ENCODE measurements at places on chromosomes 16 and 17.
A peak's percentile ranks its signal among the peaks of the same experiment; 100 is the strongest.

GRCh38 chr17:10727192-10727591, 2.6 kb downstream of the TMEM220 start:
- no peak for DNase-seq

DNA sequence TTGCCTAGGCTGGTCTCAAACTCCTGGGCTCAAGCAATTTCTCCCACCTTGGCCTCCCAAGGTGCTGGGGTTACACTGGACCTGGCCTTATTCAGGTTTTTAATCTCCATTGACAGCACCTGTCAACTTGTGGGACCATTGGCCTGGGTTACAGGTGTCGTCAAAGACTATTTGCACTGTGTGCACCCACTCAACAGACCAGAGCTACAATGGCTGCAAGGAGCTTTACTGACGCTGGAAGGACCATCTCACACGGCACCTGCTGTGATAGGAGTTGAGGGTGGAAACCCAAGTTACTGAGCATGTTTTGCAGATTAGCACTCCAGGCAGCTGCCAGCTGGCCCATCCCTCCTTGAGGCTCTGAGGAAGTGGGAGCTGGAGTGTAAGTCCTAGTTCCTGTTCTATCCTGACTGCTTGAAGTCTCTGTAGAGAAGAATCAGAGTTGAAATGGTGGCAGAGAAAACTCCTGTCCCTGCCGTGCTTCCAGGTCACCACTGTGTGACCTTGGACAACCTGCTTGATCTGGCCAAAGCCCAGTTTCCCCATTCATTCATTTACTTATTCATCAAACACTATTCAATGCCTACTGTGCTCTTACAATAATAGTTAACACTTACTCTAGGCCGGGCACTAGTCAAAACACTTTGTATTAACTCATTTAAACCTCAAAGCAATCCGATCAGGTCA, 42.4 kb upstream of the LONP2 start:
- DNase-seq: no peak

DNA sequence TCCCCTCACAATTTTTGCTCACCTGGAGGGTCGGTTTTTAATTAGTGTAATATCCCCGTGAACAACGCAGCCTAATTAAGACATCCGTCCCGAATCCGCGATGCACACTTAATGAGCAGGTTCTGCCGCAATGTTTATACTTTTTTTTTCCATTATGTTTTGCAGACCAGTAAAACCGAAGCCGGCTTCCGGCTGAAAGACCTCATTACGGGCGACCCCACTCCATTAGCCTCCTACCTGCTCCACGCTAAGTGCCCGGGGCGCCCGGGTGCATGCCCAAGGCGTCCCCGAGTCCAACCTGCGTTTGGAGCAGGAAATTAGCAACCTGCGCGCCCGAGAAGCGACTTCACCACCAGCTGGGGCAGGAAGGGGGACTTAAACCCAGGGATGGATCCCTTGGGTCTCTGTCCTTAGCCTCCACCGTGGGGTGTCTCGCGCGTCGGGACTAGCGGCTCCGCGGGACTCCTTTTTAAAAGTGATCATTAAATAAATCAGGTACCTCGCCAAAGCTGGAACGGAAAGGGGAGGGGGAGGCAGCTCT, 1.7 kb downstream of the RBFOX3 start:
- no peak for DNase-seq

- no peak for DNase-seq
Measured at GRCh38 chr16:16989368-16989767, 481.4 kb downstream of the XYLT1 start.

GRCh38 chr16:1150511-1150982, 2.4 kb upstream of the CACNA1H start:
- DNase-seq: peak; percentile 51

- no peak for DNase-seq
Measured at GRCh38 chr17:33013596-33014375, 22.1 kb downstream of the SPACA3 start.

DNA sequence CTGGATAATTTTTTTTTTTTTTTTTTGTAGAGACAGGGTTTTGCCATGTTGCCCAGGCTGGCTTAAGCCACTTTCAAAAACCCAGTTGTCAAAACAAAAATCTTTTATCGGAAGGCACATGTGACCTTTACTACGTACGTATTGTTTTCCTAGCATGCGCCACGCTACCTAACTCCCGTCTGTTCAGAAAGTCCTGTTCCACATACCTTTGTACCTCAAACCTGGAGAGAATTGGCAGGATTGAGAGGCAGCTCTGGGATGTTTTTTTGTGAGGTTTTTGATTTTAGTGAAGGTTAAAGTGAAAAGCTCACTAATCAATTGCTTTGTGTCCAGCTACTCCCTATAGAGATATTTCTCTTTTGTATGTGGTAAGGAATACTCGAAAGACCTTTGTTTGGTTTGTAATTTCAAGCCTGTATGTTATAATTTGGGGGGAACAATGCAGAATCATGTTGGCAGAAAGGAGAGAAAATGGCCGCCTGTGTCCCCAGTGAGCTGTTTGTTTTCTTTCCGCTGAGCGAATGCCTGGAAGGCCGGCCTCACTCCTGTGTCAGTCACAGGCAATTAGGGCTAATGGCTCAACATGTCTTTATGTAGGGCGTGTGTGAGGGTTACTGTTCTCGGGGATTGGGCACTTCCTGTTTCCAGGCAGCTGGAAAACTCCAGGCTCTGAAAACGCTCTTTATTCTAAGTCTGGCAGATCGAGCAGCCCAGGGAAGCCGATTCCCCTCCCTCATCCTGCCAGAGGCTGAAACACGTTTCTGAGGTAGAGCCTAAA, 60.8 kb upstream of the CLEC18A start:
- no peak for DNase-seq

GRCh38 chr17:48970224-48970623, 1.8 kb upstream of the GIP start:
- DNase-seq: no peak

- no peak for DNase-seq
Measured at GRCh38 chr16:55033225-55034156, 102.8 kb downstream of the IRX5 start.

- DNase-seq: no peak
Measured at GRCh38 chr17:71922439-71922838, 198.4 kb upstream of the SOX9 start.

GRCh38 chr17:48486557-48486956, 44.3 kb downstream of the HOXB1 start:
- no peak for DNase-seq

DNA sequence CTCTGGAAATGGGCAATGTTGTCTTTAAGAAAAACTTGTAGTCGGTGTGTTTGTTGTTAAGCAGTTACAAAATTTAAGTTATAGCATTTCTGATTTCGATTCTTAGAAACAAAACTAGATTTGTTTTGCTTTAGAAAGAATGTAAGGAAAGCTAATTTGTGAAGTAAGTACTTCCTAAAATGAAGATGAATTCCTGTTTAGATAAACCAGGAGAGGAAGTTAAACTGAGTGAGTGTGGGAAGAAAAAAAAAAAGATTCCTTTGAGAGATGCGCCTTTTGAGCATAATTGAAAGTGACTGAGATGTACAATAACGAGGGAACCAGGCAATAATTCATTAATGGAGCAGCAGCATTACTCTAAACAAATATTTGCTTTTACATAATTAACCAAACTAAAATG, 52.4 kb upstream of the ALOX12 start:
- no peak for DNase-seq

DNA sequence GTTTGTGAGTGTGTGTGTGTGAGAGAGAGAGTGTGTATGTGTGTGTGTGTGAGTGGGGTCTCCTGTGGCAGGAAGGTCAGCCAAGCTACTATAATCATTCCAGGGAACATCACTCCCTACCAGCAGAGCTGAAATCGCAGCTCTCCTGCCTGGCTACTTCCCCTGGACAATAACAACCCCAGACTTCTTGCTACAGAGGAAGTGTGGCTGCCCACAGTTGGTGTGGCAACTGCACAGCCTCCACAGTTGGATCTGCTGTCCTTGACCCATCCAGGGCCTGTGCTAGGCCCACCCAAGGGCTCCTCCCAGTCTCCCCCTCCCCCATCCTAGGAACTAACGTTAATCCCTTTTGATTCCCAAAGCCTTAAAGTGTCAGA, 1.5 kb downstream of the SLC13A5 start:
- DNase-seq: peak; percentile 49

DNA sequence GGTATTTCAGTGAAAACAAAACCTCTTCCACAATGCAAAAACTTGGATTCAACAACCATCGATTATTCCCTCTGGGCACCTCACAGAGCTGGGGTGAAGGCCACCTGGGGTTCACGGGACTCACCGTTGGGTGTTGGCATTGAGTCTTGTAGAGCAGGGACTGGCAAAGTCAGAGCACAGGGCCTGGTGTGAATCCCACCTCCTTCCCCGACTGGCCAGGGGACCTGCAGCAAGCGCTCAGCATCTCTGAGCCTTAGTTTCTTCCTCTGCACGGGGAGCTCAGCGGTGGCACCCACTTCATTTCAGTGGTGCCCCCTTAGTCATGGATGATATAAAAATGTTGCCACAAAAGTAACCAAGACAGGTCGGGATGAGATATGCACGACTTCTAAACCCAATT, 100.4 kb downstream of the METRNL start:
- no peak for DNase-seq

DNA sequence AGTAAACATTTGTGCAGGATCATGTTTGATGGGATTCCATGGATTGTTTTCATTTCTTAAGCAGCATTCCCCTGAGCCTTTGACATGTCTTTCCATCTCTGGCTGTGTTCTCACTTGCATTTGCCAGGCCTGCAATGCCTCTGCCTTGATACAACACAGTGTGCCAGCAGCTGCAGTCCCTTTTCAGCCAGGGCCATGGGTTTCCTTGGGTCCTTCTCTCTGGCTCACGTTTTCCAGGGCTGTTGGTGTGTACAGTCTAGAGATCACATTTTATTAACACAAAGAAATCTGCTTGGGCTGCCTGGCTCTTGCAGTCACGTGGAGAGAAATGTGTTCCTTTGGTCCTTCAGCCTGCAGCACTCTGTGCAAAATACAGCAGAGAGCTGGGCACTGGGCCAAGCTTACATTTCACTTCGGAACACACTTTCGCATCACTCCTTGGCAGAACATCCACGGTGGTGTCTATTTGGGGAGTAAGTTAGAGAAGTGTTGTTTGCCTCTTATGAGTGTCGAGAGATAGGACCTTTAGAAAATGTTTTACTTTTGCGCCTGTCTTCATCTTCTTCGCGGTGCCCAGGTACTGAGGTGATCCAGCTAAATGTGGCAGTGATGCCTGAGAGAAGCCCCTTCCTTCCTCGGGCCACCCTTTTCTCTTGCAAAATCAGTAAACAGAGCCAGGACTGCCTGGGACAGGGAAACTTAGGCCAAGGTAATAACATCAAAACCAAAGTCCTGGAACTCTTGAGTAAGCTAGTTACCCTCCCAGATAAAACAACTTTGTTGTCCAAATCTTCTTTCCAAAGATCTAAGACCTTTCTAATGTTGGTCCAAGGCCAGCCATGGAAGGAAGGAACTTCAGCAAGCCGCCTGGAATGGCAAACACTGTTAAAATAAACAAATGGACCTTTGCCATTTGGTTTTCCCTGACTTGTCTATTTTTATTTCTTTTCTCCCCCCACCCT, 20.9 kb downstream of the HLF start:
- peak; percentile 68 for DNase-seq

DNA sequence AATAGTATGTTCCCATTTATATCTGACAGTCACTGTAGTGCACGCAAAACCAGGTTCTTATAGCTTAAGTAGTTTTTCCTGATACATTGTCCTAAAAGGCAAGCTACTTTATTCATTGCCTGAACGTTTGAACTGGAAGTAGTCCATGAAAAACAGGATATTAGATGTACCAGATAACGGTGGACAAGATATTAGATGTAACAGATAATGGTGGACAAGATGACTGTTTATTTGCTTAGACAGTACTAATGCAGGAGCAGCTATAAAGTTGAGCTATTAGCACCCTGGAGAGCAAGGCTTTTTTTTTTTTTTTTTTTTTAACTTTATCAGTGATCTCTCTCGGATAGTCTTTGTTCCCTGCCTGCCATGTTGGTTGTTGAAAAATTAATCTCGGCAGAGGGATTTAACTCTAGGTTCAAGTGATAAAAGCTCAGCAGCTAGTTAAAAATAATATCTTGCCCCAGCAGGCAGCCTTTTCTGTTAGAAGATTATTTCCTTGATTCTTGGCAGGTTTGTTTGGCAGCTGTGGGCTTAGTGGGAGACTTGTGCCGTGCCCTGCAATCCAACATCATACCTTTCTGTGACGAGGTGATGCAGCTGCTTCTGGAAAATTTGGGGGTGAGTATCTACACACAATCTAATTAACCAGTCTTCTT, 17.3 kb upstream of the TBKBP1 start:
- no peak for DNase-seq

DNA sequence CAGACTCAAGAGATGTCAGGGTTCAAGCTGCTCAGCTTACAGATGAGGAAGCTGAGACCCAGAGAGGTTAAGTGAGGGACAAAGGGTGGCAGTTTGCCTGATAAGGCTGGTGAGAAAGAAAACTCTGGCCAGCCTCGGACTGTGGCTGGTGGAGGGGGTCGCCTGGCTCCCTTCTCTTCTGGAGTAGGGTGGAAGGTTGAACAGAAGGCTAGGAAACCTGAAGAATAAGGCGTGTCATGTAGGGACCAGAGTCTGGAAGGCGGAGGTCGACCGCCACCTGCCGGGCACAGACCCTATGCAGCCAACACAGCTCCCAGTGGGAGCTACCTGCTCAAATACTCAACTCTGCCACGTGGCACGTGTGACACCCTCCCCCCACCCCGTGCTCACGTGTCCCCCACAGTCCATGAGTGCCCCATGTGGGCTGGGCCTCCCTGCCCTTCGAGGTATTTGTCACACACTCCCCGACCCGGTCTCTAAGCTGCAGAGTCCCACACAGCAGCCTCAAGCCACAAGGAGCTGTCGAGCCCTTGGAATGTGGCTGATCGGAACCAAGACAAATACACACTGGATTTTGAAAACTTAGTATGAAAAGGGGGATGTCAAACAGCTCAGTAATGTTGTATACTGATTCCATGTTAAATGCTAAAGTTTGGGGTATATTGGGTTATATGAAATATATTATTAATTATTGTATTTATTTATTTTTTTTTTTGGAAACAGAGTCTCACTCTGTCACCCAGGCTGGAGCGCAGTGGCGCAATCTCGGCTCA, 11.8 kb downstream of the HID1 start:
- peak; percentile 73 for DNase-seq

DNA sequence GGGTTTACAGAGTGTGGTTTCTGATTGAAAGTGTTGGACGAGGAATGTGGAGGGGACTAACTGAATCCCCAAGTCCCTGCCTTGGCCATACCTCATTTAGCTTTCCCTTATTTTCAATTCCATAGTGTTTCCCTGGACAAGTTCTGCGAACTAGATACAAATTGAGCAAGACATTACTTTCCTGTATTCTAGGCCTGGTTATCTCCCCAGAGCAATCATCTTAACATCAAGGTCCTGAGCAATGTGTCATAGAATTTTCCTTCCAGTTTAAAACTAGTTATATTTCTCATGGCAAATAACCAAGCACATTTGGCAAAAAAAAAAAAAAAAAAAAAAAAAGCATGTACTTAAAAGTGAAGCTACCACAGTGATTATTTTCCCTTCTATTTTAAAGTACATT, 330.1 kb downstream of the CDH11 start:
- DNase-seq: no peak

- no peak for DNase-seq
Measured at GRCh38 chr17:28904800-28905199, 1.9 kb upstream of the DHRS13 start.

GRCh38 chr17:9131371-9131770, 110.1 kb downstream of the NTN1 start:
- no peak for DNase-seq

- no peak for DNase-seq
Measured at GRCh38 chr16:67560827-67561342, 1.4 kb upstream of the CTCF start.

- DNase-seq: no peak
Measured at GRCh38 chr16:70348991-70349390, 2.3 kb downstream of the DDX19A start.
